Fibroblast of lung (primary cell): ENCODE measurements at places on chromosomes 13 and 19.

DNA sequence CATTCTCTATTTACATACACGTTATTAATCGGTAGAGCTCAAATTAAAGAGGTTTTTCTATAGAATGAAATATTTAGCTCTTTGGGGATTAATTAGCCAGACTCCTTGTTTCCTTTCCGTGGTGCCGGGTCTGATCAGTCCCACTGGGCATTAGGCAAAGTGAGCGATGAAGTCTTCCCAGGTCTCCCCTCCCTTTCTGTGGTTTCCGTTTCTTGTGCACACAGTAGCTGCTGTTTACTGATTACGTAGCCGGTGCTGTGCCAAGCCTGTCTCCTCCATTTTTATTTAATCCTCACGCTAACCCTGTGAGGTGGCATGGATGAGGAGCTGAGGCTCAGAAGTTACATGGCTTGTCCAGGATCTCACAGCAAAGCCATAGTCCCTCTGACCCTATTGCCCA lies 9.0 kb downstream of the SLC25A15 start:
- peaks cover 2% of the 10 kb centered on the region for H3K36me3 ChIP-seq
- no peak overlapping the region for H3K4me3 ChIP-seq
- no peak for DNase-seq
- H3K27me3 ChIP-seq = no peaks in the 10 kb centered on the region

- H3K27ac ChIP-seq = no peak overlapping the region
- no peak overlapping the region for H3K4me3 ChIP-seq
- H3K36me3 ChIP-seq = no peaks in the 10 kb centered on the region
- DNase-seq = no peak
- no peaks in the 10 kb centered on the region for H3K27me3 ChIP-seq
These were observed 29.5 kb downstream of the CRTC1 start for GRCh38 chr19:18712981-18713380.

GRCh38 chr13:111115965-111116521 lies 933 bp downstream of the ARHGEF7 start:
- peak overlapping the region; percentile 59 for H3K4me3 ChIP-seq
- peaks cover 29% of the 10 kb centered on the region for H3K27me3 ChIP-seq
- H3K27ac ChIP-seq = peak overlapping the region; percentile 55
- DNase-seq = peak; percentile 86
- no peaks in the 10 kb centered on the region for H3K36me3 ChIP-seq
- peaks cover 6% of the 10 kb centered on the region for H3K4me1 ChIP-seq

GRCh38 chr13:84029396-84029795 lies 147.1 kb upstream of the SLITRK1 start:
- no peaks in the 10 kb centered on the region for H3K36me3 ChIP-seq
- no peak overlapping the region for H3K27ac ChIP-seq
- no peak overlapping the region for H3K4me3 ChIP-seq
- no peaks in the 10 kb centered on the region for H3K4me1 ChIP-seq

DNA sequence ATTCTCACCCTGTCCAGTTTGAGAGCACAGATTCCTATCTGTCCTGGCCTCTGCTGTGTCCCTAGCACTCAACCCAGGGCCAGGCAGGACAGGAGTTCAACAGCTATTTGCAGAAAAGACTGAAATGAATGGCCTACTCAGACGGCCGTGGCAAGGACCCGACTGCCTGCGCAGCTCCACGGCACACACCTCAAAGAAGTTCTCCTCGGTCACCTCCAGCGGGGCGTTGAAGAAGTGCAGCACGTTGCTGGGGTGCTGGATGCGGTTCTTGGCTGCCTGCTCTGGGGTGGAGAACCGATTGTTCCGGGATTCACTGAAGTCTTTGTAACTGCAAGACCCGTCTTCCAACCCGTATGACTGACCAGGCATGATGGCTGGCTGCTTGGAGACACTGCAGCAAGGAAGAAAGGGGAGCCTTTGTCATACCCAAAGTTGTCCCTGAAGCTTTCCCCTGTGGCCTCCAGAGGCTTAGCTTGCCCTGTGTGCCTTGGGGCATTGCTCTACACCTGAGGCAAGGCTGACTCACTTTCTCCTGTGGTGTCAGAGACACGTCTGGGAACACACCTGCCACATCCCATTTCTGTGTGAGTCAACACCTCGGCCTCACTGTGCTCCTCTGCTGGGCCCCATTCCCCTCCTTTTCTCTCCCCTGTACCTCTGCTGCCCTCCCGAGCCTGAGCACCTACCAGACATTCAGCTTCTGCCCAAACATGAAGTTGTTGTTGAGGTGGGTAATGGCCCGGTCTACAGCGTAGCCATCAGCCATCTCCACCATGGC lies 6.8 kb upstream of the ECH1 start:
- peaks cover 11% of the 10 kb centered on the region for H3K4me1 ChIP-seq
- H3K27ac ChIP-seq = no peak overlapping the region
- no peak for DNase-seq
- H3K4me3 ChIP-seq = no peak overlapping the region
- peaks cover 49% of the 10 kb centered on the region for H3K36me3 ChIP-seq

GRCh38 chr19:31356587-31357314 lies 7.5 kb upstream of the TSHZ3 start:
- H3K27me3 ChIP-seq = no peaks in the 10 kb centered on the region
- H3K27ac ChIP-seq = no peak overlapping the region
- H3K4me1 ChIP-seq = peaks cover 3% of the 10 kb centered on the region

DNA sequence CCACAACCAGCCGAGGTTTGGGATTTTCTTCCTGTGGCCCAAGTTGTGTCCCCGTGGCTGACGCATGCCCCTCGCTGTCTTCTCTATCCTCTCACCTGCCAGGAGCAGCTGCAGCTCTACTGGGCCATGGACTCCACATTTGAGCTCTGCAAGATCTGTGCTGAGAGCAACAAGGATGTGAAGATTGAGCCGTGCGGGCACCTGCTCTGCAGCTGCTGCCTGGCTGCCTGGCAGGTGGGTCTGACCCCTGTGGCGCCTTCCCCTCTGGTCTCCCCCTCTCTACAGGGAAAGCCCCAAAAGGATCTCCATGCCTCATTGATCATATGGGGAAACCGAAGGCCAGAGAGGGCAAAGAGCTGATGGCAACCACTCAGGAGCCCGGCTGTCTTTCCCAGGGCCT lies 14.6 kb downstream of the CBLC start:
- H3K4me3 ChIP-seq = no peak overlapping the region
- H3K4me1 ChIP-seq = no peaks in the 10 kb centered on the region
- DNase-seq = no peak
- no peaks in the 10 kb centered on the region for H3K27me3 ChIP-seq
- no peak overlapping the region for H3K27ac ChIP-seq
- no peaks in the 10 kb centered on the region for H3K36me3 ChIP-seq

- H3K4me3 ChIP-seq = no peak overlapping the region
- no peaks in the 10 kb centered on the region for H3K27me3 ChIP-seq
- no peak for DNase-seq
- peaks cover 8% of the 10 kb centered on the region for H3K36me3 ChIP-seq
- peaks cover 10% of the 10 kb centered on the region for H3K4me1 ChIP-seq
These were observed 28.4 kb downstream of the SAE1 start for GRCh38 chr19:47158879-47159503.

GRCh38 chr13:98072476-98072875 lies 70.4 kb upstream of the FARP1 start:
- H3K27ac ChIP-seq = no peak overlapping the region
- no peak overlapping the region for H3K4me3 ChIP-seq
- H3K27me3 ChIP-seq = no peaks in the 10 kb centered on the region
- H3K4me1 ChIP-seq = no peaks in the 10 kb centered on the region
- DNase-seq = no peak

DNA sequence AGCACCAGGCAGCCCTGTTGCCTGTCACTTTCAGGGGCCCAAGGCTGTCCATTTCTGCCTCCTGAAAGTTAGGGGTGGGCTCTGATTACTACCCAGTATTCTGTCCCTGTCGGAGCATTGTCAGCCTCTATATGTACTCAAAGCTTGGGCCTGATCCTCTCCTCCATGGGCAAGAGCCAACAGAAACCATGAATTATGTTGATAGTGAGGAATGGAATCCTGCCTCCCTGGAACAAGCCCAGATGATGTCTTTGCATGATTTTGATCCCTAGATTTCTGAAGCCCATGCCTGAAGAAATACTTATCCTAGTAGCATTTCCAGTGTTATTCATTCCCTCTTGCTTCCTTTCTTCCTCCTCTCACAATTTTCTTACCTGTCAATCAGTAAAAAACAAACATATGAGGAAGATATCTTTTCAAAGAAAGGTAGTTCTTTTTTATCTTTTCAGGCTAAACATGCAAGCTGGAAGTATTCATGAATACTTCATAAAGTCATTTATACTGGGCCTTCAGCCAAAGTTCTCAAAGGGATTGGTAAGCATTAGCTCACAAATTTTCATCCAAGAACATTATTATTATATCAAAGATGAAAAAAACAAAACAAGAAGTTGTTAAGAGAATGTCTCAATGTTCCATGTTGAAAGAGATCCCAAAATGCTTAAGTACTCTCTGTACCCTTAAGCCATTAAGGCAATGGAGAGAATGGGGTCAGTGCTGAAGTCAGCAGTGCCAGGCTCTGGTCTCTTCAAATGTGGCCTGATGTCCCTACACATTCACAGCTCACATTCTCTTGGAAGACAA lies 171.7 kb downstream of the NHLRC3 start:
- no peaks in the 10 kb centered on the region for H3K36me3 ChIP-seq
- no peaks in the 10 kb centered on the region for H3K27me3 ChIP-seq
- no peak overlapping the region for H3K4me3 ChIP-seq
- peak; percentile 51 for DNase-seq

DNA sequence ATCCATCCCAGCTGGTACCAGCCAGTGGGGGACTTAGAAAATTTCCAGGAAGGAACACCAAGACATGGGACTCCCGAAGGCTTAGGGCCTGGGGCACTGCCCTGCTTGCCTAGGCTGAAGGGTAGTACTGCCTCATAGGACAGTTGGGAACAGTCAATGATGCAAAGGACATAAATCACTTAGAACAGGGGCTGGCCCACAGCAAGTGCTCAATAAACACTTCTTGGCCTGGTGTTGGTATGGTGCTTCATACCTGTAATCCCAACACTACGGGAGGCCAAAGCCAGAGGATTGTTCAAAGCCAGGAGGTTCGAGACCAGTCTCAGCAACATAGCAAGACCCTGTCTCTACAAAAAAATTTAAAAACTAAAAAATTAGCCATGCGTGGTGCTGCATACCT lies 5.8 kb downstream of the KEAP1 start:
- peaks cover 2% of the 10 kb centered on the region for H3K4me1 ChIP-seq
- H3K27me3 ChIP-seq = no peaks in the 10 kb centered on the region
- DNase-seq = no peak

DNA sequence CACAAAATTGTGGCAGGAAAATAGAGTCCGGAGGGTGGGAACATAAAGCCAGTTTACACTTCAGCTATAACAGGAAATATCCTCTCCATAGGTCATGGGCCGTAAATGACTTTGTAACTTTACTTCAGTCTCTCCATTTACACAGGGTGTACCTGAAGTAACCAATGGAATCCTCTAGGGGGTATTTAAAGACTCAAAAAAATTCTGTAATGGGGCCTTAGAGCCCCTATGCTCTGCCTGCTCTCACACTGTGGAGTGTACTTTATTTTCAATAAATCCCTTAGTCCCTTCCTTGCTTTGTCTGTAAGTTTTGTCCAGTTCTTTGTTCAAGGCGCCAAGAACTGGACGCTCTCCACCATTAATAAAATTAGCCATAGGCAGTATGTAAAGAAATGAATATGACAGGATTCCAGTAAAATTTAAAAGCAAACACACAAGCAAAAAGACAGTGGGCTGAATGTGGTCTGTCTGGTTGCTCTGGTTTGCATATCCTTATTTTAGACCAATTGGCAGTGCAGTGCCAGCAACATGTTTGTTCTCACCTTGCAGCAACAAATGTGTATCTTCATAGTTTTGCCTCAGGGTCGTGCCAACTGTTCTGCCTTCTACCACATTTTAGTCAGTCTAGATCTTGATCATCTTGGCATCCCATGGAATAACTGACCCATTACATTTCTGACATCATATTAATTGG lies 801.5 kb upstream of the SPRY2 start:
- no peak for DNase-seq
- H3K4me3 ChIP-seq = no peak overlapping the region
- no peaks in the 10 kb centered on the region for H3K27me3 ChIP-seq
- H3K27ac ChIP-seq = no peak overlapping the region
- H3K4me1 ChIP-seq = no peaks in the 10 kb centered on the region
- H3K36me3 ChIP-seq = no peaks in the 10 kb centered on the region

DNA sequence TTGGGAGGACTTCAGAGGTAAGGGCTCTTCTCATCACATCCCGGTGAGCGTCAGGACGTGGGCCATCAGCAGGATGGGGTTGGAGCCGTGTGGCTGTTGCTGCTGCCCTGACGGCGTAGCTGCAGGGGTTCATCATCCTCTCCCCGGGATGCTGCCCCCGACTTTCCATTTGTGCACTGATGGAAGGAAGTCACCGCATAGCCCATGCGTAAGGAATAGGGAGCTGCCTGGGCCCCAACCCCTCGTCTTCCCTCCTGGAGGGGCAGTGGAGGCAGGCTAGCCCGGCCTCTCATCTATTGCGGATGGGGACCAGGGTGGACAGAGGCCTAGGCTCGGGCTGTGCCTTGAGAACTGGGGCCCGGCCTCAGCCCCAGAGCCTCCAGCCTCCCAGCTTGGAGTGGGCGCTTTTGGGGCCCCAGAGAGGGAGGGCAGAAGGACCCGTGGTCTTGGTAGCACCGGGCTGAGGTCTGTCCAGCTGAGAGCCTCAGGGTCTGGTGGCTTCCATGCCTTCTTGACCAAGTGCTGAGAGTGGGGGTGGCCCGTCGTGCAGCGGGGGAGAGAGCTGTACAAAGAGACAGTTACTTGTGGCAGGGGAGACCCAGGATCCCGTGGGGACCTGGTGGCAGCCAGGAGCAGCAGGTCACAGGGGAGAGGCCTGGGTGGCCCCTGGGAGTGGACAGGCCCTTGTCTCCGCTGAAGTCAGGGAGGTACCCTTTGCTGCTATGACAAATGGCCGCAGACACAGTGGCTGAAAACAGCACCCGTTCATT lies 44.0 kb downstream of the KDM4B start:
- H3K27ac ChIP-seq = no peak overlapping the region
- H3K36me3 ChIP-seq = peaks cover 2% of the 10 kb centered on the region
- no peaks in the 10 kb centered on the region for H3K4me1 ChIP-seq
- no peak for DNase-seq

DNA sequence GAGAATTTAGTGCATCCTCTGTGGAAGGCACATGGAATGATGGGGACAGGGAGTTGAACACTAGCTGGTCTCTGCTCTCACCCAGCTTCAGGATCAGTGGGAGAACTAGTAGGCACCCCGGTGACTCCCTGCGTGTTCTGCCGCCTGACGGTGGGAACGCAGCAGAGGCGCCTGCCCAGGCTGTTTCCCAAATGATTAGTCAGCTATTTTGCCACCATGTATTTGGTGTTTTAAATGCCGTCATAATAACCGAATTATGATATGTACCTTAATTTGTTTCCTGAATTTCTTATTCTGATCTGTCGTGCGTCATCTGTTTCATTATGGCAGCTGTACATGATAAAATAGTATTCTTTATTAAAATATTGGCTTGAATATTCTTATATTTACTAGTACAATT lies 115.9 kb upstream of the GJB6 start:
- H3K36me3 ChIP-seq = no peaks in the 10 kb centered on the region
- H3K4me3 ChIP-seq = no peak overlapping the region
- H3K4me1 ChIP-seq = no peaks in the 10 kb centered on the region
- no peak for DNase-seq
- no peaks in the 10 kb centered on the region for H3K27me3 ChIP-seq

GRCh38 chr13:20001366-20002190 lies 43.1 kb downstream of the ZMYM2 start:
- H3K4me3 ChIP-seq = no peak overlapping the region
- H3K36me3 ChIP-seq = no peaks in the 10 kb centered on the region
- DNase-seq = peak; percentile 30
- H3K27ac ChIP-seq = no peak overlapping the region
- H3K4me1 ChIP-seq = no peaks in the 10 kb centered on the region
